ENCODE measurements at places on chromosomes 3 and 15.

- DNase-seq, result no peak
These were observed 209.5 kb downstream of the SOX2 start for GRCh38 chr3:181921220-181921619.

GRCh38 chr3:156820692-156821080 lies 5.5 kb upstream of the LEKR1 start:
- no peak for DNase-seq

- no peak for DNase-seq
These were observed 116.0 kb upstream of the LRRN1 start for GRCh38 chr3:3683261-3683660.

GRCh38 chr3:99634881-99635280 lies 3.5 kb upstream of the COL8A1 start:
- no peak for DNase-seq

- DNase-seq, result no peak
These were observed 1059.8 kb downstream of the SI start for GRCh38 chr3:164018500-164018899.

GRCh38 chr3:114714237-114714636 lies 420.4 kb downstream of the TIGIT start:
- DNase-seq, result no peak

DNA sequence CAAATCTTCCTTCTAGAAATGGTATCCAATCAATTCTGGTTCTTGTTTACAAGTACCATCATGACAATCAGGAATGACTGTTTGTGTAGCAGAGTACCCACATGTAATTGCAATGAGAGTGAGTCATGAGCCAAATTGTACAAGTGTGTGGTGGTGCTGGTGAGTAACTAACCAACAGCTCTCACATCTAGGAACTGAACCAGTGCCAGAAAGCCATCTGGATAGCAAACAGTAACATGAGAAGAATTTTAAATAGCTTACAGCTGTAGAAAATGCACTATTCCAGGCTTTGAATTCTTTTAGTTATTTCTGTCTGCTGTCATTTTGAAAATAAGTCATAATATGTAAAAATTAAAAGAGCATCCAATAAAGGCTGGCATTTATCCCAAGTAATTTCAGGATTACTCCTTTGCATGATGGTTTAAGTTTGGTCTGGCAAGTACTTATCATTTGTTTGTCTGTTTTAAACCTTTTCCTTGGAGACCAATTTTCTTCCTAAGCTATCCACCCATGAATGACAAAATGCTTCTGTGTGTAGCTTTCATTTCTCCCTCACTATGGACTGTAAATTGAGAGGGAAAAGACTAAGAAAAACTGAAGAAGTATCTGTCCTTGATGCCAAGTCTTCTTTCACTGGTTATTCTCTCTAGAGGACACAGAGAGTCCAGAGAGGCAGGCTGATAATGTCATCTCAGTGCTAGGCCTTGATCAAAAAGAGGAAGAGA lies 60.0 kb downstream of the PIK3CB start:
- DNase-seq, result no peak

GRCh38 chr3:142735462-142735861 lies 11.6 kb downstream of the TRPC1 start:
- DNase-seq, result no peak

DNA sequence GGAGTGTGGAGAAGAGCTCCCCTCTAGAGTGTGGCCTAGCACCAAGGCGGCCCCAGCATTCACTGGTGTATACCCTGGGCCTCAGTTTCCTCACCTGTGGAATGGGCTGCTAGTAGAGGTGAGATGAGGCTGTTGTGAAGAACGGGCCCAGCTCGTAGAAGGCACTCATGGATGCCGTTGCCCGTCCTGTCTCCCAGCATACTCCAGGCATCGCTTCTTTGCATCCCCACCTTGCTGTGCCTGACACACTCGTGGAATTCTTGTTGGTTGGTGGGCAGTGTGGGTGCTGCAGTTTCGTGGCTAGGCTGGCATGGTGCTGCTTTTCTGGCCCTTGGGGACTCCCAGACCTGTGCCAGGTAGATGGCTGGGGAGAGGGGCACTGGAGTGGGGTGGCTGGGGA lies 76.7 kb downstream of the SMAD6 start:
- DNase-seq, result no peak

- DNase-seq, result no peak
These were observed 97.1 kb downstream of the STRIT1 start for GRCh38 chr3:155196131-155197021.

DNA sequence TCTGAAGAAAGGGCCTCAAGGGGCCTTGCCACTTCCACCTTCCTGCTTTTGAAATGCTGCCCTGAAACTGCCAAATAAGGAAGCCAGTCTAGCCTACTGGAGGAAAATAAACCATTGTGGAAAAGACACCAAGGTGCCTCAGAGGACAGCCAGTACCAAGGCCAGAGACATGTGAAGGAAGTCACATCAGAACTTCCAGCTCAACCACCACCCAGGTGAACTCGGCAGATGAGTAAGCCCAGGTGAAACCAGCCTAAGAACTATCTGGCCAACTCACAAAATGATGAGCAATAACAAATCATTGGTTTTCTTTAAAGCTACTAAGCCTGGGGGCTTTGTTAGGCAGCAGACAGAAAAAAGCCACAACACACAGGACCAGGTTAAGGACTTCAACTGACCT lies 103.0 kb downstream of the MAGI1 start:
- DNase-seq, result no peak

DNA sequence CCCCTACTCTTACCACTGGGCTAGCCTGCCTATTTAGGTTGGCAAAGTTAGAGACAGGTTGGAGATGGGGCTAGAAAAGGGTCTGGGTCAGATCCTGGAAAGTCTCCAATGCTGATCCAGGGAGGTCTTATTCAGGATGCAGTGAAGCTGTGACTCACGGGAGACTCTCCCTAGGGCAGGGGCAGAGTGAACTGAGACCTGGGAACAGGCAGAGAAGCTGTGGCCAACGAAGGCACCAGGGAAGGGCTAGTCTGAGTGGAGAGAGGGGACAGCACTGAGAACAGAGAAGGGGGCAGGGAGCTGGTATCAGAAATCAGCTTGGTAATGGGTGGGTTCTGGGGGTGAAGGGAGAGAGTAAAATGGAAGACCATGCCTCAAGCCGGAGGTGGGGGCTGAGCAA lies 2.2 kb downstream of the LTF start:
- no peak for DNase-seq

GRCh38 chr3:164929642-164930041 lies 148.7 kb downstream of the SI start:
- DNase-seq, result no peak

GRCh38 chr3:160205606-160206005 lies 19.6 kb upstream of the C3orf80 start:
- no peak for DNase-seq

DNA sequence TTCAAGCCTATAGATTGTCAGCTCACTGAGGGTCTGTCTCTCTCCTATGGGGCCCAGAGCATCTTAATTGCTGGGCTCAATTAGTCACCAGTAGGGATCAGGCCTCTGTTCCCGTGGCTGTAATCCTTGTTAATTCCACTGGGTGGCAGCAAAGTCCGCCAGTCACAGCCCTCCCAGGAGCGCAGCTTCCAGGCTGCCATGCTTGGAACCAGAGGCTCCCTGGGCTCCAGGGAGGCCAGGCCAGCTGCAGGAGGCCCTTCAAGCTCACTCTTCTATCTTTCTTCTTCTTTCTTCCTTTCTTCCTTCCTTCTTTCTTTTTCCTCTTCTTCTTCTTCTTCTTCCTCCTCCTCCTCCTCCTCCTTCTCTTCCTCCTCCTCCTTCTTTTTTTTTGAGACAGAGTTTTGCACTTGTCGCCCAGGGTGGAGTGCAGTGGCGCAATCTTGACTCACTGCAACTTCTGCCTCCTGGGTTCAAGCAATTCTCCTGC lies 14.4 kb downstream of the RNU5B-1 start:
- peak; percentile 77 for DNase-seq

GRCh38 chr3:23859012-23859743 lies 53.4 kb downstream of the UBE2E1 start:
- DNase-seq, result no peak

DNA sequence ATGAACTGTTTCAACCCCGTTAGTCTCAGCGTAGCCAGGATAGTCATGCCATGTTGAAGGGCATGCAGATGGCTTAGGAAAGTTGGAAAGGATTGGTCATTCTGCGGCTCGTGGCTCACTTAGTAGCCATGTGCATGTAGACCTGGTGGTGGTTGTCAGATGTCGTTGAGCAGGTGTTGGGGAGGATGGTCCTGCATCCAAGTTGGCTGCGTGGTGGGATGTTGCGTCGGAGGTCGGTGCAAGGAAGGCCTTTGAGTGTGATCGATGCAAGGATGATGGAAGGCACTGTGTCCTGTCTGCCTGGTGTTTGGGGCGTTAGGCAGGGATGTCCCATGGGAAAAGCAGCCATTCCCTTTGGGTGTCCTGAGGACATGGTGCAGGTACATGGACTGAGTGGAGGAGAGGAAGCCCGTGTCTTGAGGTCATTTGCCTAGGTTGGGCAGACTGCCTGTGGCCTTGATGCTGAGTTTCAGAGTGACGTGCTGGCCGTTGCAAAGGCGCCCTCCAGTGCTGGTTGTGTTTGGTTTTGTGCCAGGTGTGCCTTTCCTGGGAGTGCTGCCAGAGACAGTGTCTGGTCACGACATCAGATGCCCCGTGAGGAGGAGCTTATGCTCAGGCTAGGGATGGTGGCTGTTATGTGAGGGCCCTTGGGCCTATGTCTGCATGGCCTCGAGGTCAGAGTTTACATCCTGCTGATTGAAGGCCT lies 103.4 kb downstream of the SNRPN start:
- no peak for DNase-seq

DNA sequence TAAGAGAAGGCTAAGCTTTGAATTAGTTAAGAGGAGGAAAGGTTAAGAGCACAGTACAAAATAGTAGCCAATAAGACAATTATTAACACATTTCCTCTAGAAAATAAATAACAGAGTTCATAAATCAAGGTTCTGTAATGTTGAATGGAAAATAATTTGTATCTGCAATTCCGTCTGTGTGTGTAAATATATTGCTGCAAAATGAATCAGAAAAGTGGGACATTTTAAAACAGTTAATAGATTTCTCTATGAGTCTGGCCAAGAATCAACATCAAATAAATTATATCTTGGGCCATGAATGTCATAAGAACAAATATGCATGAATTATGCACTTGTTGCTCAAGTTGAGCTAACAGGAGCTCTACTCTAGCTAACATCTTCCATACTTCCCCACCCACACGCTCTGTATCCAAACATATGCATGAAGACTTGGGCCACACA lies 14.2 kb upstream of the SUCNR1 start:
- no peak for DNase-seq

- no peak for DNase-seq
These were observed 136.8 kb upstream of the ACP3 start for GRCh38 chr3:132180337-132180791.

DNA sequence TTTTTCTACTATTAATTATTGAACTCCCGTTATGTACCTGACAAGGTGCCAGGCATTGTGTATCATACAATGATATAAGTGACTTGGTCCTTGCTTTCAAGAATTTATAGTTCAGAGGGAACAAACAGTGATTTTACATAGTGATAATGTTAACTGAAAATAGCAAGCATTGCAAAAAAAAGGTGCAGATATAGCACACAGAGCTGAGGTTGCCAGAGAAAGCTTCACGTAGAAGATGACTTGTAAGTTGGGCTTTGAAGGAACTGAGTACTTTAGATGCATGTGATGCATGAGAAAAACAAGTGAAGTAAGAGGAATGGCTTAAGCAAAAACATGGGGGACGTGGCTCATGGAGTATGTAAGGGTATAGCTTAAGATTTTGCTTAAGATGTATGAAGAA lies 584.5 kb downstream of the NAALADL2 start:
- no peak for DNase-seq

GRCh38 chr3:166388321-166388720 lies 551.1 kb upstream of the BCHE start:
- DNase-seq, result no peak
